HFFc6 (cell line): ENCODE measurements at places on chromosomes 2 and 18. TPM values are rescaled to one million over a fixed set of nuclear protein-coding genes. Genes with fewer than 3 reads are reported as not detected.

Gene TFCP2L1
- not detected in 3 replicates for total RNA-seq

DNA sequence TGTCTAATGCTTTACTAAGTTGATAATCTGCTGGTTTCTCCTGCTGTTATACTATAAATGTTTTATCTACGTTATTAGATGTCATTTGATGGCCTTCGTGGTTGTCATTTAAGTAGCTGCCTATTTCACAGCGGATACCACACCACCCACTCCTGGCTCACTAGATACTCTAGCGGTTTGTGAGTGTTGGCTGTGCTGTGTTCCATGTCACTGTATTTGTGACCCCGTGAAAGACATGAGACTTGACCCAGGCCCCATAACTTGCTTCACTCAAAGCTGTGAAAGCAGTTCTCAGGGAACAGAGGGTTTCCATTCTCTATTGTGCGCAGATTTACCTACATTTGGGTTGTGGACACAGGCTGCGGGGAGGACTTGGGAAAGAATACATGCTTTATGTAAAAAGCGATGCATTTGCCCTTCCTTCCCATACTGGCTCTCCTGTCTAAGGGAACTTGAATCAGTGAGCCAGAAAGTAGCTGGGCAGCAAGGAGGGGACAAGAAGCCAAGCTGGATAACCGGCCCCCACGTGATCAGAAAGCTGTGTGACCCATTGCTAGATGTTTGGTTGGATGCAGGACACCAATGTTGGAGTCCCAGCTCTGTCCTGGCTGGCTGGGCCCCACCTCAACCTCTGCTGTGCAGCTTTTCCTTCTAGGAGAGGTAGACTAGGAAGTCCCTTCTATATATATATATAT, 52.2 kb downstream of the PLB1 start:
- DNase-seq, result no peak

GRCh38 chr2:2866459-2866858, 511.2 kb downstream of the EIPR1 start:
- DNase-seq, result no peak

Gene PAX8
- 0.74 to 5.9 TPM (median 0.75 TPM) in 3 replicates for total RNA-seq

GRCh38 chr2:128782411-128783192, 463.9 kb upstream of the HS6ST1 start:
- DNase-seq, result no peak

Gene ABCB11
- total RNA-seq, result not detected in 2 replicates

Gene GALNT3
- 0.18 and 0.60 TPM in 2 replicates for total RNA-seq

- no peak for DNase-seq
These were observed 133.0 kb upstream of the MMADHC start for GRCh38 chr2:149720615-149721014.

Gene SLC11A1
- total RNA-seq, result 0.11 to 0.16 TPM (median 0.11 TPM) in 3 replicates

- no peak for DNase-seq
These were observed at the start of gene TMEM200C for GRCh38 chr18:5895299-5895875. TSS of gene TMEM200C (minus strand) at chr18:5895522. CDS start at chr18:5892063, 3,459 bp downstream.

GRCh38 chr2:235463893-235464292, 29.9 kb upstream of the AGAP1 start:
- DNase-seq, result no peak

DNA sequence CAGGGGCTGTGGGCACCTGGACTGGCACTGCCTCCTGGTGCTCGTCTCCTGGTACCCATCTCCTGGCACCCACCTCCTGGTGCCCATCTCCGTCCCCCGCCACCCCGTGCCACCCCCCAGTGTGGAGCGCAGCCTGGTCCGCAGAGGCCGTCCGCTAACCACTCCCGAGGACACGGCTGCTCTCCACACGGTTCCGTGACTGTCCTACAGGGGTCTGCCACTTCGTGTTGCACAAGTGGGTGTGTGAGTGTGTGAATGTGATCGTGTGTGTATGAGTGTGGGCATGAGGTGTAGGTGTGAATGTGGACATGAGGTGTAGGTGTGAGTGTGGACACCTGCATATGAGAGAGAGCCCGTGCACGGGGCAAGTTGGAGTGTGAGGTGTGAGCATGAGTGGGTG, 119.4 kb upstream of the HS6ST1 start:
- no peak for DNase-seq

Gene RANBP2
- 58.0 to 69.4 TPM (median 64.6 TPM) in 3 replicates for total RNA-seq

GRCh38 chr2:24919506-24920097, 435 bp downstream of the ADCY3 start:
- no peak for DNase-seq

DNA sequence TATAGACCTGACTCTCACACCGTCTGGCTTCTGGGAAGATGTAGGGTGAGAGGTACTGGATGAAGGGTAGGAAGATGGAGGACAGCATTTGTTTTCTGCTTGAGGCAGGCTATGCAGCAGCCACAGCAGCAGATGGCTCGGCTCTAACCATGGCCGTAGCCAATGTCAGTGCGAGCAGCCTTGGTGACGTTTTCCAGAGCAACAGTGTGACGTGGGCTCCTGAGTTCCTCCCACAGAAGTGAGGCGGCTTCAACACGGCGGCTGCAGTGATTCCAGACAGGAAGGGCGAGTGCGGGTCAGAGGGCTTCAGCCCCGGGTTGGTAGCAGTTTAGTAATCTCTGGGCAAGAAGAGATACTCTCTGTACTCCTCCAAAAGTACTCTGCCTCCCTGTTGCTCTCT, 133.0 kb upstream of the MYT1L start:
- DNase-seq, result no peak

GRCh38 chr2:10197697-10198076, 75.1 kb downstream of the RRM2 start:
- no peak for DNase-seq

DNA sequence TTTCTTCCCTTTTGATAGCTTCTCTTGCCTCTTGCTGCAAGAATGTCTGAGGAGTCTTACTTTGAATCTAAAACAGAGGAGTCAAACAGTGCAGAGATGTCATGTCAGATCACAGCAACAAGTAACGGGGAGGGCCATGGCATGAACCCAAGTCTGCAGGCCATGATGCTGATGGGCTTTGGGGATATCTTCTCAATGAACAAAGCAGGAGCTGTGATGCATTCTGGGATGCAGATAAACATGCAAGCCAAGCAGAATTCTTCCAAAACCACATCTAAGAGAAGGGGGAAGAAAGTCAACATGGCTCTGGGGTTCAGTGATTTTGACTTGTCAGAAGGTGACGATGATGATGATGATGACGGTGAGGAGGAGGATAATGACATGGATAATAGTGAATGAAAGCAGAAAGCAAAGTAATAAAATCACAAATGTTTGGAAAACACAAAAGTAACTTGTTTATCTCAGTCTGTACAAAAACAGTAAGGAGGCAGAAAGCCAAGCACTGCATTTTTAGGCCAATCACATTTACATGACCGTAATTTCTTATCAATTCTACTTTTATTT, 133.5 kb upstream of the CDCA7 start:
- DNase-seq, result no peak

GRCh38 chr2:36780231-36780839, 83.8 kb downstream of the VIT start:
- DNase-seq, result peak; percentile 65

- DNase-seq, result no peak
These were observed 15.0 kb upstream of the NTSR2 start for GRCh38 chr2:11684894-11685460.

GRCh38 chr2:3159782-3160545, 217.7 kb downstream of the EIPR1 start:
- DNase-seq, result no peak

Gene RIT2
- not detected in 3 replicates for total RNA-seq

Gene PTPRM
- total RNA-seq, result 39.4 to 55.1 TPM (median 41.4 TPM) in 3 replicates

Gene CIDEA
- total RNA-seq, result not detected in 3 replicates

- no peak for DNase-seq
These were observed 41.9 kb downstream of the RHOB start for GRCh38 chr2:20488782-20489181.
